KBM-7 (cell line): ENCODE measurements at places on chromosomes 1 and 21.

DNA sequence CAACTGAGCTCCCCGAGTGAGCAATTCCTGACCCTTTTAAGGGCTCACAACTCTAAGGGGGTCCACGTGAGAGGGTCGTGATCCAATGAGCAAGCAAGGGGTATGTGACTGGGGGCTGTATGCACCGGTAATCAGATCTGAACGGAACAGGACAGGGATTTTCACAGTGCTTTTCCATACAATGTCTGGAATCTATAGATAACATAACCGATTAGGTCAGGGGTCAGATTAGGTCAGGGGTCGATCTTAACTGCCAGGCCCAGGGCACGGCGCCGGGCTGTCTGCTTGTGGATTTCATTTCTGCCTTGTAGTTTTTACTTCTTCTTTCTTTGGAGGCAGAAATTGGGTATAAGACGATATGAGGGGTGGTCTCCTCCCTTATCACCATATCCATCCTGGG lies 30.7 kb upstream of the OPRD1 start:
- no peak for DNase-seq

- DNase-seq, result no peak
These were observed 58.2 kb downstream of the PDE9A start for GRCh38 chr21:42711667-42712066.

GRCh38 chr1:46544561-46545240 lies 6.7 kb downstream of the KNCN start:
- DNase-seq, result no peak

GRCh38 chr1:237879195-237879594 lies 11.5 kb downstream of the ZP4 start:
- no peak for DNase-seq

- DNase-seq, result no peak
These were observed 48.4 kb upstream of the KAZN start for GRCh38 chr1:14549897-14550620.
